NCI-H146 (cell line): ENCODE measurements at places on chromosomes 12 and 14.
A peak's percentile ranks its signal among the peaks of the same experiment; 100 is the strongest.

DNA sequence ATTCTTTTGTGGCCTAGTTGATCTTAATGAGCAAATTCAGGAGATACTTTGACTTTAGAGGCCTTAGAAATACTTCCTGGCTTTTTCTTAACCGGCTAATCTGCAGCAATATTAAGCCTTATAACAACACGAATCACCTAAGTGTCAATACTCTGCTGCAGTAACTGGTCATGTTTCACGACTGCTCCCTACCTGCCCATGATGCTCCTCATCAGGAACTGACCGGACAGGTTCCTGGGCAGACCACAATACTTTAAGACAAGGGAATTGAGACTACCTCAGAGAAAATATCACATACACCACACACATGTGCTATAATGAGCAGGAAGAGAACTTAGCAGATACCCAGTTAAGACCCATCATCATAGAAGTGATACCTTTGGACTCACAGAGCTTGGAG lies 211.9 kb upstream of the BMP4 start:
- DNase-seq: no peak

DNA sequence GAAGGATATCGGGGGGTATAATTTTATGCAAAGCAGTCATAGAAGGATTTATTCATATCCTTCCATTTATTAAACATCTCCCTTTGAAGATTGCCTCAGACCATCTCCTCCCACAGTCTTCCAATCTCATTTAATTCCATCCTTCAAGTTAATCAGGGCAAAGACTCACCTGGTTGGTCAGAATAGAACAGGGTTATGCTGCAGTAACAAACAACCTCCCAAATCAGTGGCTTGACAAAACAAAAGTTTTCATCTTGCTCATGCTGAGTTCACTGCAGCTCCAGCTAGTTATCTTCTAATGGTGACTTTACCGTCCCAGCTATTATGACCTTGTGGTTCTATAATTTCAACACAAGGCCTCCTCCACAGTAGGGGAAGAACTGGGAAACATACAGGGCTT lies 48.8 kb upstream of the MTERF2 start:
- DNase-seq: no peak

DNA sequence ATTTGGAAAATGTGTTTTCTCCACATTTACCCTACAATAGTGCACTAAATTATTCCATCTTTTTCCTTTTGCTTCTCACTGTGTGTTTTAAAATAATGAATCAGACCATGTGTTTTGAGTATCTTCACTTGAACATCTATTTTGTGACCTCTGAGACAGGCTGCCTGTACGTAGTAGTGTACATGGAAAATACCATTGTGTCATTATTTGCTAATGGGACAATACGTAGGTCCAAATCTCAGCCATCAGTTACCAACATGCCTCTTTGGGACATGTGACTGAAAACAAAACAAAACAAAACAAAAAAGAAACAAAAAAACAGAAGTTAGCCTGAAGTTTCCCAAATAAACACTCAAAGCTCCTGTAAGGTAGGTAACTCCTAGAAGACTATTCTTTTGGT lies 7.1 kb upstream of the MYF6 start:
- no peak for DNase-seq

DNA sequence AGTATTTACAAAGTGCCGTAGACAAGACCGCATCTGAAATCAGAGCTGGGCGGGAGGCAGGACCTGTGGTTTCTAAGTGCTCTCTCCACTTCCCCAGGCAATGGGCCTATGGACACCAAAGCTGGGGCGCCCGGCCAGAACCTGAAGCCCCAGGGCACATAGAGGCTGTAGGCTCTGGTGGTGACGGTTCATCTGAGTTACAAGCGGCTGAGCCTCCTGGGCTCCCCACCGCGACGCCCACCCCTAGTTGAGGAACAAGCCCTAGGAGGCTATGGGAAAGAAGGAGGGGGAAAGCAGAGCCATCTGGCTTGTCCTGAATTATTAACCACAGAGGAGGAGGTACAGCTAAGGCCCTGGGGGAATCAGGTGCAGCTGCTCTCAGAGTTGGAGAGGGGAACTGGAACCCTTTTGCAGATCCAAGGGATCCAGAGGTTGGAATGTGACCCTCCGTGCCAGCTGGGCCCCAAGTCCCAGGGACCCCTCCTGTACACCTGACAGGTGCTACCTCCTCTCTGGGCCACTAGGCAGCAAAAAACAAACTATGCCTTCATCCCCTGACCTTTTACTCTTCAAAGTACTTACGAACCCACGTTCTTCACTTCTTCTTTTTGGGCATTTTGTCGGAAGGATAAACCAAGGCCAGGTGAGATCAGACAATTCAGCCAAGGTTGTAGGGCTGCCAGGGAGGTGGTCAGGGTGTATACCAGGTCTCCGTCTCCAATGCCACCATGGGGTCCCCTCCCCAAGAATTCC lies 77.2 kb downstream of the ARL6IP4 start:
- peak; percentile 74 for DNase-seq

- no peak for DNase-seq
Observed at GRCh38 chr12:124742678-124743077, 121.0 kb downstream of the SCARB1 start.

DNA sequence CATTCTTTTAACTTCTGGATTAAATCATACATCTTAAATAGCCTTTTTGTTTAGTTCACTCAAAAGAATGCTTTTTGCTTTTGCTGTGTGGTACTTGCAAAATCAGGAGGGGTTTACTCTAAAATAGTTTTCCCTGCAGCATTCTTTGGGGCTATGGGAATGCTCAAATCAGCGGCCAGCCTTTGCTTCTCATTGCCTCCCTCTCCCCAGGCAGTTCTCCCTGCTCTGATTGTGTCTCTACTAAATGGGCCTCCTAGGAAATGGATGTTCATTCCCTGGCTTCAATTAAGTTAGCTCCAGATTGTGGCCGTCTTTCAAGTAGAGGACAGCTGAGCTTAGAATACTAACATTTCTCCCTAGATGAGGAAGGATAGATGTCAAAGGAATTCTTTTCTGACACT lies 4.4 kb downstream of the TULP3 start:
- no peak for DNase-seq

- no peak for DNase-seq
Observed at GRCh38 chr12:98409548-98409947, 105.8 kb upstream of the TMPO start.

- peak; percentile 61 for DNase-seq
Observed at GRCh38 chr12:497501-498160, 37.9 kb downstream of the B4GALNT3 start.

DNA sequence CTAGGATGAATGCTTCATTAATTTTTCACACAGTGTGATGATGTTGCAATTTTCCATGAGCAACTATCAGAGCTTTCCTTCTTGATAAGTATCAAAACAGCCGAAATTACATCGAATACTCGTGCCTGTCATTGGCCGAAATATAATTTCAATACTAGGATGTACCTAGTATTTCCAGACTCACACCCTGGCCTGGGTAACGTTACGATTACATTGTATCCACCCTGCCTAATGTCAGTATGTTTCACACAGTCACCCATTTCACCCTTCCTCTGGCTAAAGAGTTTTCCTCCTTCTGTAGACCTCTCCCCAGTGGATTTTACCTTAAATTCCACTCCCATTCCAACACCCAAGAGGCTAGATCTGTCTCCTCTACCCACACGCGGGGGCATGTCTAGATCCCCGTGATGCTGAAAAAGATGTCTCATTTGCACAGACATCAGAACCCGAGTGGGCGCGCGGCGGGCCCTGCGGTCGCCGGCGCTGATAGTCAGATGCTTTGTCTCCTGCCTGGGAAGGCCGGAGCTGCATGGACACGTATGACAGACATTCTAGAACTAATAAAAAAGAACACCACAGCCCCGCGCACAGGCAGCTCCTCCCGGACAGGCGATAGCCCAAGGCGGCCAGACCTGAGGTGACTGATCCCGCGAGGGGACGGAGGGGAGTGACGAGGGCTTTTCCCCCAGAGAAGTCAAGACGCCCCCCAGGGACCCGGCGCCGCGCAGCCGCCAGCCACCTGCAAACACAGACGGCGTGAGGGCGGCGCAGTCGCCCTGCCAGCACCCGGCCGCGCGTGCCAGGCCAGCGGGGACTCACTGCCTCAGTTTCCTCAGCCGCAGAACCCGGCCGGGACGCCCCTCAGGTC lies 723 bp downstream of the KIF21A start:
- peak; percentile 67 for DNase-seq

- DNase-seq: no peak
Observed at GRCh38 chr14:58817846-58818245, 180.1 kb downstream of the DACT1 start.

DNA sequence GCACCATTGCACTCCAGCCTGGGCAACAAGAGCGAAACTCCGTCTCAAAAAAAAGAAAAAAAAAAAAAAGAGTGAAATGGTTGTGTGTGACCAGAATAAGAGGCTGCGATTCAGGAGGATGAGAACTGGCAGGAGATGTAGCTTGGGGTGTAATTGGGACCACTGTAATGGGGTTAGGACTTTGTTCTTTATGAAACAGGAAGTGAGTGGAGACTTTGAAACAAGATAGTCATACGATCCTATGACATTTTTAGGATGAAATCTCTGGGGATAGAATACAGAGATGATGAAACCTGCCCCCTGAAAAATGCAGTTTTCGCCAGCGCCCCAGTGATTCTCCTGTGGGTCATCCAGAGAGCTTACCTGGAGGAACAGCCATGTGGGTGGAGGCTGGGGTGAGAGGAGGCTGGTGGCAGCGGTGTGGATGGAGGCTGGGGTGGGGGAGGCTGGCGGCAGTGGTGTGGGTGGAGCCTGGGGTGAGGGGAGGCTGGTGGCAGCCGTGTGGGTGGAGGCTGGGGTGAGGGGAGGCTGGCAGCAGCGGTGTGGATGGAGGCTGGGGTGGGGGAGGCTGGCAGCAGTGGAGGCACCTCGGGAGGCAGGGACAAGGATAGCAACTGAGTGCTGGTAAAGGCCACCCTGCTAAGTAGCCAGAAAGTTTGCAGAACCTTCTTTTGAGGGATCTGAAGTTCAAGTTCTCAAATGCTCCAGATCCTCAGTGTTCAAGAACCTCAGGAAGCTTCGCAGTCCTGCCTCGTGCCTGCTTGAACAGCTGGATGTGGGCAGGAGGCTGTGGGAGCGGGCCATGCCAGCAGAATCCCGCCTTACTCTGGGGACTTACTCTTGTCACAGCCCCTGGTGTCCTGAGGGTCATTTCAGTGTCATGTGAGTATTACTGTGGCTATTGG lies 20.2 kb downstream of the FBXL14 start:
- peak; percentile 23 for DNase-seq

DNA sequence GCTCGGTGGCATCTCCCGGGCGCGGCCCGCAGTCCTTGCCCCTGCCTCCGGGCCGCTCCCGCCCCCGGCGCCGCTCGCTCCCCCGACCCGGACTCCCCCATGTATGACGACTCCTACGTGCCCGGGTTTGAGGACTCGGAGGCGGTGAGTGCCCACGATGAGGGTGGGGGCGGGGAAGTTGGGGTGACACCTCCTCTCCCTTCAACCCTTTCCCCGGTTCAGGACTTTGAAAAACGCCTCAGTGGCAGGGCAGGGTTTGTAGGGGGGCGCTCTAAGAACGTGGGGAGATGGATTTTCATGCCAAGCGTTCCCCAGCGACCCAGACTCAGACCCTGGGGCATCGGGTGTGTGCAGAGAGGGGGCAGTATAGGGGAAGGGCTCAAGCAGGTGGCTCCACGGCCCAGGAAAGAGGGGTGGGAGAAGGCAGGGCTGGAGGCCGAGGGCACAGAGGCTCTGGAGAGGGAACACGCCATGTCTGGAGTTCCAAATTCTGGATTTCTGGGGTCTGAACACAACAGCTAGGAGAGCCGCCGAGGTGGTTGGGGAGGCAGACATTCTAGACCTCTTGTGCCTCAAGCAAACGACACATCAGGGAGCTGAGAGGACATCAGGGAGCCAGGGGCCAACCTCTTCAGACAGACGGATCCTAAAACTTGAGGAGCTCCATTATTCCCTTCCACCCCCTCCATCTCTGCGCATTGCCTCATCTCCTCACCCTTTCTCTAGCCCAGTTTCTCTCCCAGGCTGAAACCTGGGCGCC lies 715 bp downstream of the CACNB3 start:
- peak; percentile 66 for DNase-seq

DNA sequence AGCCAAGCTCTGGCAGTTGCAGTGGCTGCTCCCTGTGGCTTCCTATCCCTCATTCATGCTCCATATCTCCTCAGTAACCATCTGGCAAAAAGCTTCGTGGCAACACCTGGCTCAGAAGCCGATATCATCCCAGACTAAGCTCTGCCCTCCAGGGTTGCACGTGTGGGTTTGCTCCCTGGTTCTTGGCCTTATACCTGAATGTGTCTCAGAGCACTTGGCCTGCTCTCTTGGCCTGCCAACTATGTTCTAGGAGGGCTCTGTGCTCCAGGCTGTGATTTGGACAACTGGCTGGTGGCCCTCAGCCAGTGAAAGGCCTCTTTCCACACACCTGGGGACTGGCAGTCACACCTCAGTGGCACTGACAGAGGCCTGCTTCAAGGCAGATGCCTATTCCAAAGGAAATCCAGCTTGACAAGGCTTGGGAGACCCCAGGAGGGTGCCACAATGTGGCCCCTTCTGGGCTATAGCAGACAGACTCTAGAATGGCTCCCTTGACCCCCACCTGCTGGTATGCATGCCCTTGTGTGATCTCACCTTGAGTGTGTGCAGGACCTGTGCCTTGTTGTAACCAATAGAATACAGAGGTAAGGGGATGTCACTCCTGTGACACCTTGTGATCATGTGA lies 10.5 kb downstream of the PLD4 start:
- DNase-seq: no peak

- no peak for DNase-seq
Observed at GRCh38 chr12:90323217-90323616, 614.6 kb upstream of the ATP2B1 start.

DNA sequence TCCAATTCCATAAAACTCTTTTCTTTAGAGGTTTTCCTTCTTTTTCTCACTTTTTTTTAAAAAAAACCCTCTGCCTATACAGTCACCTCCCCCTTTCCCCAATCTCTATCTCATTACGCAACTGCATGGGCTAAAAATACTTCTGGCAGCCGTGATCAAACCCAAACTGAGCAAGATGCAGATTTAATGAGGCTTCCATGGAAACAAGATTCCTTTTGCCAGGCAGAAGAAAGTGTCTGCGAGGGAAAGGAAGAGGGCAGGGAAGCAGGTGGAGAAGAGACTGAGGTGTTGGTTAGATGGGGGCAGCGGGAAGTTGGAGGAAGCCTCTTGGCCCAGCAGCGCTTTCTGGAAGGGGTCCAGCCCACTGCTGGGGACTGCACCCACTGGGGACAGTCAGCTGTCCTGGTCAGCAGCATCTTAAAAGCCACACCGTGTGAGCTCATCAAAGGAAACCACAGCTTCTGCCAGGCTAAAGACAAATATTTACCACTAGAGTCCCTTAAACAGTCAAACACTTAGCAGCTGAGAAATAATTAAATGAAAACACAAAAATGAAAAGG lies 90.4 kb downstream of the SLC8A3 start:
- DNase-seq: no peak

DNA sequence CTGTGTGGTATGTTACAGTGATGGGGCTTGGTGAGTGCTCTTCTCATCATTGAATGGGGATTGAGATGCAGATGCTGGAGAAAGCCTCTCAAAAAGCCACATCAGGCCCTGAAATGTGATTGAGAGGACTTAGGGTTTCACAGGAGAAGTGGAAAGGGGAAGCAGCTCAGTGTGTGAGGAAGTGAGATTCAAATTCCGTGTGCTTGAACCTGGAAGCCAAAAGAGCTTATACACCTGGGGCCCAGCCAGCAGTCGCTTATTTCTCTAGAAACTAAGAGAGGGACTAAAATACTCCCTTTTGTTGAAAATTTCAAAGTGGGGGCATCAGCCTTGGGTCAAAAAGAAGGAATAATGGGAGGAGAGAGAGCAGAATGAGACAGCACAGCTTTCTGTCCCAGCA lies 39.1 kb upstream of the GZMB start:
- no peak for DNase-seq

GRCh38 chr14:100017553-100017952 lies 47.7 kb upstream of the EVL start:
- DNase-seq: no peak

- DNase-seq: no peak
Observed at GRCh38 chr12:88298761-88299242, 156.7 kb downstream of the TMTC3 start.

- peak; percentile 5 for DNase-seq
Observed at GRCh38 chr12:98870504-98870903, 225.4 kb downstream of the APAF1 start.
